ENCODE measurements at places on chromosomes 5 and 9.

GRCh38 chr9:18692268-18692667 is 218.3 kb downstream of the ADAMTSL1 start:
- DNase-seq: no peak

- no peak for DNase-seq
Measured at GRCh38 chr5:4058899-4059298, 463.3 kb downstream of the IRX1 start.

- no peak for DNase-seq
Measured at GRCh38 chr5:96904054-96904931, 28.0 kb downstream of the ERAP2 start.

DNA sequence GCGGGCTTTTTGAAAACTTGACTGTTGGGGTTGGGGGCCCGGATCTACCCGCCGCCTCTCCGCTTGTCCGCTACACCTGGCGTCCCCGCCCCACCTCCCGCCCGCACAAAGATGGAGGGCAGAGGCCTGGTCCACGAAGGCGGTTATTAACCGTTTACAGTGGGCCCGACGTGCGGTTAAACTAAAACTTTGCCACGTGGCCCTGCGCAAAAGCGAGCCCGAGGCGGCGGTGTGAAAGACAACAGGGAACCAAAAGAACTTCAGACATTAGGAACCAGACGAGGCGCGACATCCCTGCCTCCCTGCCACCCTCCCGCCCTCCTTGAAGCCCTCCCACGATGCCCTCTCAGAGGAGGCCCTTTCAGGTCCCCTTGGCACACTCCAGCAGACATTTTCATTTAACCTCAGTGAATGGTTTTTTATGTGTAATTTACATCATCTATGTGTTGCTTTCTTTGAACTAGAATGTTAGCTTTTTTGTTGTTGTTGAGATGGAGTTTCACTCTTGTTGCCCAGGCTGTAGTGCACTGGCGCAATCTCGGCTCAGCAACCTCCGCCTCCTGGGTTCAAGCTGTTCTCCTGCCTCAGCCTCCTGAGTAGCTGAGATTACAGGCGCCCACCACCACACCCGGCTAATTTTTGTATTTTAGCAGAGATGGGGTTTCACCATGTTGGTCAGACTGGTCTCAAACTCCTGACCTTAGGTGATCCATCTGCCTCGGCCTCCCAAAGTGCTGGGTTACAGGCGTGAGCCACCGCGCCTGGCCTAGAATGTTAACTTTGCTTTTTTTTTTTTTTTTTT is 999 bp upstream of the HNRNPA0 start:
- no peak for DNase-seq

DNA sequence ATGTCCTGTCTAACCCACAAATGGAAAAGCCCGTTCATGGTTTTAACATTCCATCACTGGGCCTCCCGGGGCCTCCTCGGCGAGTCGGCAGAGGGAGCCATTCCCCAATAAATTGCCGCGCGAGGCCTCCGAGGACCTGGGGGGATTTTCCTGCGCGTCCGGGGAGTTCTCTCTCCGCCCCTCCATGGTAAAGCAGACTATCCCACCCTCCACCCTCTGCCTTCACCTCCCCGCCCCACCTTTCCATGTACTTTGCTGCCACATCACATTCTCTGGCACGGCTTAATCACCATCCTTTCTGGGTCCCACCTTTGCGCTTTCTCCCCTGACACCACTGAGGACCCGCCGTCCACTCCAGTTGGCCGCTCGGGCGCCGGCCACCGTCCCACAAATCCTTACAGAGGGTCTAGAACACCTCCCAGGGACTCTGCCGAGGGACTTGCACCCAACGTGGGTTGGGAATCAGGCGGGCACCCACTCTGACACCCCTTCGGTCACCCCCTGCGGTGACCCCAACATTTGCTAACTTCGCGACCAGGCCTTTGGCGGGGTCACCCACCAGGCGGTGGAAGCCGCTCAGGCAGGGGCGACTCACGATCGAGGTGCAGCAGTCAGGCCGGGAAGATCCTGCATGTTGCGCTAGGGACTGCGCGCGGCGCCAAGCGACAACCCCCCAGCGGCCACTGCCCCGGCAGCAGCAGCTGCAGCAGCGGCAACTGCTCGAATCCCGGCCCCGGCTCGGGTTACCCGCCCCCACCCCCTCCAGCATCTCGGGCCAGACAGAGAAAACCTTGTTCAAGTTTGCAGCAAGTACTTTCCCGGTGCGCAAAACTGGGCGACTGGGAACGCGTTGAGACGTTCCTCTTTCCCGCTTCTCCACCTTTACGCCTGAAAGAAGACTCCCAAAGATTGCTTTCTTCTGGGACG is at the start of gene MEGF10:
MEGF10 (plus strand) TSS at position 778 of the 927 bp plus-strand sequence. CDS start 40,513 bp downstream, outside the sequence.
- DNase-seq: no peak

DNA sequence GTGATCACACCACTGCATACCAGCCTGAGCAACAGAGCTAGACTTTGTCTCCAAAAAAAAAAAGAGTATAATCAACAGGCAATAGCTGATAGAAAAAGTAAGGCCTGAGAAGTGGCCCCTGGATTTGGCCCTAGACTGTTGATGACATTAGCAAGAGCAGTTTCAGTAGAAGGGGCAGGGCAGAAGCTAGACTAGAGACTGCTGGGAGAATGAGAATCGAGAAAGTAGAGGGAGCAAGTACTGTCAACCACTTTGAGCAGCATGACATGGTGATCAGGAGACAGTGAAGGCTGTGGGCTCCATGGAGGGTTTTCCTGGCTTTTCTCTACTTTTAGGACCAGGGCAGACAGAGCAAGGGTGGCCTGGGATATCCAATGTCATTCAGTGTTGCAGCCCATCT is 34.9 kb upstream of the B4GALT1 start:
- no peak for DNase-seq

DNA sequence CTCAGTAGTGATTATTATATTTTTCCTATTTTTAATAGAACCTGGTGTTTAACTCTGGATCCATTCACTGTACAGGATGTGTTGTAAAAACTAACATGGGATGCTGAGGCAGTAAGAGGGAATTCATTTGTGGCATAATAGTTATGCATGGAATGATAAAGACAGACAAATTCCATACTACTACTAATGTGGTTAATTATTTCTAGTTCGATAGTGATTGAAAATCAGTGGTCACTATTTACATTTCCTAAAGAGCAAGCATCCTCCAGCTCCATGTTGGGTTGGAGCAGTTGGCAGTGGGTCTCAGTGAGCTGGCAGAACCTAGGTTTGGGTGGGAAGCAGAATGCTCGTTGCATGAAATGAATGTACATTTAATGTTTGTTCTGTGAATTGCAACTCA is 122.6 kb downstream of the SAXO1 start:
- no peak for DNase-seq

DNA sequence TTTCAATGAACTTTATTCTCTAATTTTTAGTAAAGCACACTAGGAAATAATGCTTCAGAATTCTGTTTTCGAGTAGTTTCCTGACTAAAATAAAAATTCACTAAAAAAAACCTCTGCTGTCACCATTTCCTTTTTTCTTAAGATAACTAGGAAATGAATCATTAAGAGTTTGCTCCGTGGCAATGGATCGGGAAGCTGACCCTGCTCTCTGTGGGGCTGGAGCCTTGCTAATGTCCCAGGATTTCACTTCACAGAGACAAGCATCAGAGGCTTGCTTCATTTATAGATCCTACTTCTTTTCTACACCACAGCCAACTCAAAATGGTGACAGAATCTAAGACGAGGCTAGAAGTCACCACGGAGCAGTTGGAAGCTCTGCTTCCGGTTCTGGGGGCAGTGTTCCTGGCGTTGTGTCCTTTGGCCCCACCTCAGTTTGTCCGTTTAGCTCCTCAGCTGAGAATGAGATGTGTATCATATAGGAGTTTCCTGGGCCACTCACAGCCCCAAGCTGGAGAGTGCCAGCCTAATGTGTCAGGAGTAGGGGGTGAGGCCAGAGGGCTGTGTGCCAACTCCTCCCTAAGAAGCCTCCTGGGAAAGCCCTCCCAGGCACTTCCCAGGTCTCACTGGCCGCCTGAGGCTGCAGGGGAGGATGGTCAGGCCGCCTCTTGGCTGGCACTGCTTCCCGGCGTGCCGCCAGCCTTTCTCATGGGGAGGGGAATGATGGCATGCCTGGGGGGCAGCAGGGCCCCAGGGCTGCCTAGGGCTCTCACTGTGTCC is 19.6 kb downstream of the TENT4A start:
- DNase-seq: peak; percentile 40

- no peak for DNase-seq
Measured at GRCh38 chr5:132408965-132409364, 39.5 kb downstream of the SLC22A5 start.

GRCh38 chr5:172380987-172381643 is 73.2 kb downstream of the SH3PXD2B start:
- peak; percentile 63 for DNase-seq

DNA sequence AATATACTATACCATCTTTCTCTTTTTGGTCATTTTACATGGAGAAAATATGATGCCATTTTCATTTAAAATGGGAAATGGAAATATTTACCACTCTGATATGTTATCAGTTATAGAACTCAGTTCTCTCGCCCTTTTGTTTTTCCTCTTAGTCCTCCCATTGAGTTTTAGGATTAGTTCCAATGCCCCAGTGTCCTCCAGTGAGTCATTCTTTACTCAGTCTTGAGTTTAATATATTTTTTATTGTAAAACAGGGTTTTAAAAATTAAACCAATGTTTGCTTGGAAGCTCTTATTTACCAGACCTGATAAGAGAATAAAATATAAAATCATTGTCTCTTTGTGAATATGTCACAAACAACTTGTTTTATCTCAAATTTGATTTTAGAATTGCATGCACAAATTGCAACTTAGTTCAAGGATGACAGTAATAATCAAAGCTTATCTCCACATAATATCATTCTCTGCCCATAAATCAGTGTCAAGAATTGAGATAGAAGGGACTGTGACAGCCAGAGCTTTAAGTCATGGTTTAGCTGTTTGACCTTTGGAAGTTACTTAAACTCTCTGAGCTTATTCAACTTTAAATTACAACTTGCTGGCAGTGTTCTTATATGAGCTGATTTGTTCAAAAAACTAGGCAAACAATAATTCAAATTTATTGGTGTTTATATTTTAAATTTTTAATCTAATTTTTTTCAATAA is 166.4 kb downstream of the PAM start:
- DNase-seq: no peak

DNA sequence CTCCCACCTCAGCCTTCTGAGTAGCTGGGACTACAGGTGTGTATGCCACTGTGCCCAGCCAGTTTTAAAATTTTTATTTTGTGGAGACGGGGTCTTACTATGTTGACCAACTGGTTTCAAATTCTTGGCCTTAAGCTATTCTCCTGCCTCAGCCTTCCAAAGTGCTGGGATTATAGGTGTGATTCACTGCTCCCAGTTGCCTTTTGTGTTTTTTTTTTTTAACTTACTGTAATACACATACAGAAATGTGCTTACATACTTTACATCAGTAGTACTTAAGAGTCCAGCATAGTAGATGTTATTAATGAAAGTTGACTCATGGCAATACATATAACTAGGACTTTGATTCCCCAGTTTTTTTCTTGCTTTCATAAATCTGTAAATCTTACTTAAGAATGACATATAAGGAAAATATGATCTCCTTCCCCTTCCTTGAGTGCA is 4.7 kb downstream of the MAN2A1 start:
- no peak for DNase-seq

GRCh38 chr5:138160706-138161105 is 17.7 kb downstream of the BRD8 start:
- no peak for DNase-seq

GRCh38 chr9:84501587-84501986 is 161.0 kb upstream of the SLC28A3 start:
- no peak for DNase-seq

DNA sequence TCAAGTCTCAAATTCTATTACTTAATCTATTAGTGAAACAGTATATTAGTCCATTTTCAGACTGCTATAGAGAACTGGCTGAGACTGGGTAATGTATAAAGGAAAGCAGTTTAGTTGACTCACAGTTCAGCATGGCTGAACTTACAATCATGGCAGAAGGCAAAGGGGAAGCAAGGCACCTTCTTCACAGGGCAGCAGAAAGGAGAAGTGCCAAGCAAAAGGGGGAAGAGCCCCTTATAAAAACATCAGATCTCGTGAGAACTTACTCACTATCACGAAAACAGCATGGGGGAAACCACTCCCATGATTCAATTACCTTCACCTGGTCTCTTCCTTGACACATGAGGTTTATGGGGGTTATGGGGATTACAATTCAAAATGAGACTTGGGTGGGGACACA is 67.9 kb upstream of the CHSY3 start:
- no peak for DNase-seq

- no peak for DNase-seq
Measured at GRCh38 chr5:38403877-38404635, 145.7 kb downstream of the EGFLAM start.

DNA sequence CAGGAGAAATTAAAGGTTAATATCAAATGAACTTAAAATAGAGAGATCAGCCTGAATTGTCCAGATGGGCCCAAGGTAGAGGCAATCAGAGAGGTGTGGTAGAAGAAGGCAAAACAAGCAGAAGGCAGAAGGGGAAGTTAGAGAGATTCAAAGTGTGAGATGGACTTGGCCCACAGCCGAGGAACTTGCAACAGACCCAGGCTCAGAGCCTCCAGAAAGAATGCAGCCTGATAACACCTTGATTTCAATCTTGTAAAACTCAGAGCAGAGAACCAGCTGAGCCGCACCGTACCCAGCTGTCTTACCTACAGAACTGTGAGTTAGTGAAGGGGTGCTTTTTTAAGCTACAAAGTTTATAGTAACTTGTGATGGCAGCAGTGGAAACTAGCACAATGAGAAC is 190.9 kb downstream of the RFK start:
- no peak for DNase-seq

DNA sequence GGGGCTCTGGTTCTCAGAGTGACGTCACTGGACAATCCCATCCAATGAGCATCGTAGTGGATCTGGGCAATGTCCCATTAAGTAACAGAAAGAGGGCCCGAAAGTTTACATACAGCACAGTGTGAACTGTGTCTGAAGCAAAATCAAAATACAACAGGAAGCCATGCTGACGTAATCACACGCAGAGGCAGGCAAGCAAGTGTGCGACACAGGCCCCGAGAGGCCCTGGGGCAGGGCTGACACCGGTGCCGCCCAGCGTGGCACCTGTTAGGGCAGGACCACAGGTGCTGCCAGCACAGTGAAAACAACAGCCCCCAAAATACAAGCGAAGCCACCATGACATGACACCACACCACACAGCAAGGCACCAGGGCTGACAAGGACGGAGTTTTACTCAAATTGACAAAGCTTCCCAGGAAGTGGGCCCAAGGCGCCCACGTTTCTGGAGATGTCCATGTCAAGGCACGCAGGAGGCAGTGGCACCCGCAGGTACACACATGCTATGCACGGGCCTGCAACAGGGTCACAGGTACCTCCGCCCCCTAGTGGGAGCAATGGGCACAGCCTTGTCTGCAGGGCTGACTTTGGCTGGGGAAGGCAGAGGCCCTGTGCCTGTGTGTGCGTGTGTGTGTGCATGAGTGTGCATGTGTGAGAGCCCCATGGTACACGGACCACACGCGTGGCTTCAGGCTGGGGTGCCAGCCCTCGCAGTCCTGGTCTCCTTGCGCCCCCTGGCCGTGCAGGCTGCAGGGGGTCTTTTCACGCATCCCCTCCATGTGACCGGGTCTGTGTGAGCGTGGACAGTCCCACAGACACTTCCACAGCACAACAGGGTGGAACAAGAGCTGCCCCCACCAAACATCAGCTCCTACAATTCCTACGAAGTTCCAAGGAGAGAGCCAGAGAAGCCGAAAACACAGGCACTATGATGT is 19.6 kb downstream of the QSOX2 start:
- no peak for DNase-seq

- peak; percentile 46 for DNase-seq
Measured at GRCh38 chr5:67032921-67033664, 163.5 kb downstream of the CD180 start.

GRCh38 chr9:107273634-107274033 is 9.4 kb upstream of the RAD23B start:
- no peak for DNase-seq
